GM20000 (cell line): ENCODE measurements at places on chromosomes 13 and 19.

GRCh38 chr13:49371943-49372613 lies 71.8 kb downstream of the CAB39L start:
- DNase-seq: no peak

GRCh38 chr19:36196249-36196648 lies 18.2 kb downstream of the ZNF565 start:
- DNase-seq: no peak

DNA sequence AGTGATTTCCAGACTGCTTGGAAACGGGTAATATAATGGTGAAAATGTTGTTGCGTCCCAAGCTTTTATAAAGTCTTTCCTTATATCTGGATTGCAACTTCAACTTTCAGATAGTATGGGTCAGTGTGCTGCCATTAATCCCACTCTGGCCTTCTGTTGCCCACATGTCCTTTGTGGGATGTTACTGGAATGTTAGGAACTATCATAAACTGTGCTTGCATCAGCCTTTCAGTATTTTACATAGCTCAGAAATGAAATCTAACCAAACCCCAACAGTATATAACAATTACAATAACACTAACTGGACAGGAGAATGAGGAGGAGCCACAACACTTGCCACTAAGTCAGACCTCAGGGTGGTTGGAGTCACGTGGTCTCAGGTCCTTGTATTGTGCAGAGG lies 78.9 kb downstream of the LNX2 start:
- no peak for DNase-seq

GRCh38 chr13:106899442-106899841 lies 331.5 kb upstream of the ARGLU1 start:
- DNase-seq: no peak

GRCh38 chr19:29006057-29006735 lies 206.8 kb downstream of the UQCRFS1 start:
- DNase-seq: no peak

GRCh38 chr19:43820098-43820883 lies 6.8 kb upstream of the ZNF283 start:
- no peak for DNase-seq

GRCh38 chr13:71772361-71772760 lies 94.6 kb downstream of the DACH1 start:
- no peak for DNase-seq

DNA sequence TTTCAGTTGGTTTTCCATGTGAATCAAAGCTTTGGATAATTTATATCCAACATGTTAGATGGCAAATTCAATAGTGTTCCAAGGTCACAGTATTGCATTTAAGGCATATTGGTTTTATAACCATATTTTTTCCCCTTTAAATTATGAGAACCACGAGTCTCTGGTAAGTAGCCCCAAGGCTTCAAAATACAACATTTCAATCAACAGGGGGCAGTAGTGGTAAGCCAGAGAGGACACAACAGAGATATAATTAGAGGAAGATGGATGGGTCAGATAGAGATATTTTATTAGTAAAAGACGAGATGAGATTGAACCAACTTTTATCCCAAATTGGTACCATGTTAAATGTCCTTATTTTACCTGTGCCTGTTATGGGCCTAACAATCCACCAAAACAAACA lies 53.1 kb downstream of the KL start:
- DNase-seq: peak; percentile 25

GRCh38 chr19:2686360-2686759 lies 16.1 kb downstream of the GNG7 start:
- no peak for DNase-seq

DNA sequence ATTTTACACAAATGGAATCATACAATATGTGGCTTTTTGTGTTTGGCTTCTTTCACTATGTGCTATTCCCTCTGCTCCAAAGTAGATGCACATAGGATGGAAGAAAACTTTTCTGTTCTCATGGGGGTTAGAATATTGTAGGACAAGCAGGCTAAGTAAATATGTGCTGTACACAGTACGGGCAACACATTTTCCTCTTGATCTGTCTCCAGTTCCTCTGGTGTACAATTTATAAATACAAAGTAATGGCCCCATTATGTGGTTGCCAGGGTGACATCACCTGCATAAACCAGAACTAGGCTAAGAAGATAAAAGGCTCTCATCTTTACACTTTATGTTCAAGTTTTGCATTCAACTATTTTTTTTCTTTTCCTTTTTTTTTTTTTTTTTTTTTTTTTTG lies 41.0 kb upstream of the SOX21 start:
- no peak for DNase-seq

DNA sequence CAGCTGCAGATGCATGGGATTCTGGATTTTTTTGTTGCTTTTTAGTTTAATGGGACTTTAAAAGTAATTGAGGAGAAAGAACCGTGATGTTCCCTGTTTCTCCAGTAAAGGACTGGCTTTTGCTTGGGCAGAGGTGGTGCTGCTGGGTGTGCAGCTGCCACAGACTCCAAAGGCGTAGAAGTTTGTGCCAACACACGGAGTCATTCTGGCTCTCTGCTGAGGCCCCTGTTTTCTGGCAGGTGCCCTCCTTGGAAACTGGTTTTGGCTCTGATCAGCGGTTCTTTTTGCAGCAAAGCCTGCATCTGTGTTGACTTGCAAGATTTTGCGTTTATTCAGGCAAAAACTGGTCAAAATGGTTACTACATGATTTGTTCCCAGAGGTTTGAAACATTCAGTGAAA lies 16.0 kb upstream of the QTRT1 start:
- no peak for DNase-seq

DNA sequence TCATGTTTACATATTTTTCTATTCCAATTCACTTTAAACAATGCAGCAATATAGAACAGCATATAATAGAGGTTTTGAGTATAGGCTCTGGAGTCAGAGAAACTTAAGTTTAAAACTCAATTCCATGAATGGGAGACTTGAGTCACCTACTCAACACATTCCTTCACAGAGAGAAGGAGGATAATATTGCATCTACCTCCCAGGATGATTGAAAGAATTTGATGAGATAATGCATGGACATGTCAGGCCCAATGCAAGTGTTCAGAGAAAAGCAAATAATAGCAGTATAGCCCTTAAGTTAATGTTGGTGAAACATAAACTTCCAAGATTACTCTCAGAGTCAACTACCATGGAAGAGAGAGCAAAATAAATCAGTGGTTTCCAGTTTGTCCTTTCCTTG lies 170.2 kb downstream of the DCLK1 start:
- no peak for DNase-seq

- no peak for DNase-seq
Measured at GRCh38 chr13:33263976-33264619, 21.5 kb downstream of the STARD13 start.

GRCh38 chr19:33785795-33786194 lies 10.9 kb upstream of the KCTD15 start:
- DNase-seq: no peak

DNA sequence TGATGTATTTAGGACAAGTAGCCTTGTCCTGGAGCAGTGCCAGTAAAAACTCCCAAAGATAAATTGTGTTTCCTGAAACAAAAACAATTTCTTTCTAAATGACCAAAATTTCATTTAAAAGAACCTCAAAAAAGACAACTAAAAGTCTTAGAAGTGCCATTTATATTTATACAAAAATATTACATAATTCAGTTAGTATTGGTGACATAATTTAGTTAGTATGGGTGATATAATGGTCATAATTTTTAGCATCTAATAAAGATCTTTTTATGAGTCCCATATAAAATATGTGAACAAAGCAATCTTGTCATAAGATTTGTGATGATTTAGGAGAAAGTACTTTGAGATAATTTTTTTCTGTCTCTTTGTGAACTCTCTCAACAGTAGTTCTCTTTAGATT lies 76.0 kb downstream of the ELF1 start:
- no peak for DNase-seq

- no peak for DNase-seq
Measured at GRCh38 chr13:101706651-101707050, 254.2 kb downstream of the ITGBL1 start.

DNA sequence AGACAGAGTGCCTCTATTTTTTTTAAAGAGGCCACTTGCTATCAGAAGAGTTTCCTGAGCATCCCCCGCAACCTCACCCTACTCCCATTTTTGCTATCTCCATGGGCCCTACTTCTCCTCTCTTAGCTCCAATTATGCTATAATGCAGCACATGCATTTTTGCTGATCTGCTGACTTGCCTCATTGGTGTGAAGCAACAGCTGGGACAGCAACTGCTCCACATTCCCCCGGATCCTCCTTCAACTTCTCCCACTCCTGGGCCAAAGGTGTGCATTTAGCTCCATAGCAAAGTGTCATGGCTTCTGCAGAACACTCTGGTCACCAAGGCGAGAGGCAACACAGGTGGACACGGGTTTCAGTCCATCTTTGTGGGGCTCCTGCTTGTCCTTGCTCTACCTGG lies 56.7 kb upstream of the USP29 start:
- no peak for DNase-seq

DNA sequence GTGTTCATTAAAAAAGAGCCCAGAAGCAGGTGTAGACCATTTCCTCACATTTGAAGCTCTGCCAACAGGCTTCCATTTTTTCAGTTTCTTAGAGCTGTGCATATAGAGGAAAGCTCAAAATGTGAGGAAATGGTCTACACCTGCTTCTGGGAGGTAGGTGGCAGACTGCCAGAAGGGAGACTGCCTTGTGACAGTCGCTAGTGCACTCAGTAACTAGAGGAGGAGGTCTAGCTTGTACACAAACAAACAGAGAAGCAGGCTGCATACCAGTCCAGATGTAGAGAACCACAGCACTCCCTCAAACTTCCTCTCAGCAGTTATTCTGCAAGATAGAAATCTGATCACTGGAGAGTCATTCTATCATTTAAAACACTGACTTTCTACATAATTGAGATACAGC lies 800.2 kb downstream of the EFNB2 start:
- no peak for DNase-seq

DNA sequence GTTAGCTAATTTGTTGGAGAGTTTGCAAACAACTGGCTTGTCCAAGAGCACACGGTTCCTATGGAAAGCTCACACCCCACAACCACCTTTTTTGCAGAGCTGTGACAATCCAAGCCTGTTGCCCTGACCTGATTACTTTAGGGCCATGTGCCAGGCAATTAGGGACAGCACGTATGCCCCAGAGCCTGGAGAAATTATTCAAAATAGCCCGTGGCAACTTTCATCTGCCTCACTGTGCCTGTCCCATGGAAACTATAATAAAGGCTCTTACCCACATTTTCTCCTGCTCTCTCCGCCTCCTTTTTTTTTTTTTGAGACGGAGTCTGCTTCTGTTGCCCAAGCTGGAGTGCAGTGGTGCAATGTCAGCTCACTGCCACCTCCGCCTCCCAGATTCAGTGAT lies 18.6 kb upstream of the FBN3 start:
- no peak for DNase-seq

DNA sequence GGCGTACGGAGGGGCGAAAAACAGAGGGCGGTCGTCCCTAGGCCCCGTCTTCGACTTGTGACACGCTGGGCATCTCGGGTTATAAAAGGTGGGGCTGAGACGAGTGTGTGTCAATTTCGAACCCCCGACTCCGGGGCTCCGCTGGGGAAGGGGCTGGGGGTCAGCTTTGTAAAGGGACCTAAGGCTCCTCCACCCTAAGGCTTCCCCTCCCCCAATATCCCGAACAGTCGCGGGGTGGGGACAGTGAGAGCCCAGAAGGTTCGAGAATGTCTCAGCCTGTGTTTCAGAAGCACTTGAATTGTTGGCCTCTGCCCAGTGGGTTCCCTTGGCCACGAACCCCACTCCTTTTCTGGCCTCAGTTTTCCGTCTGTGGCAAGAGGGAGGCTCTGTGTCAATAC lies 450 bp downstream of the SELENOW start:
- DNase-seq: no peak

- no peak for DNase-seq
Measured at GRCh38 chr19:47512948-47513319, 1.9 kb downstream of the NAPA start.

GRCh38 chr13:95470574-95471366 lies 81.8 kb upstream of the CLDN10 start:
- DNase-seq: no peak

DNA sequence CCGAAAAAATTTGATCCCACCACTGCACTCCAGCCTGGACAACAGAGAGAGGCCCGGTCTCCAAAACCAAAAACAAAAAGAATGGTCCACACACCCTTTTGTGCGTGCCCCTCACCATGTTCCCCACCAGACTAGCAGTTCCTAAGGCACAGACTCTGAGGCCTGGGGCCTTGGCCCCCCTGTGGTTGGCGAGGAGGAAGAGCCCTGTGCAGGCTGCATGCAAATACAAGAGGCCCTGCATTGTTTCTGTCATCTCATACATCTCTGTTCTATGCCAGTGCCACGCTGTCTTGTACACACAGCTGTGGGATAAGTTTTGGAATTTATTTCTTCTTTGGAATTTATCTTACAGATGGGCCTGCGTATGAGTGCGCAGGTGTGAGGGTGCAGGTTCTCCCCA lies 4.7 kb upstream of the YJEFN3 start:
- DNase-seq: no peak

DNA sequence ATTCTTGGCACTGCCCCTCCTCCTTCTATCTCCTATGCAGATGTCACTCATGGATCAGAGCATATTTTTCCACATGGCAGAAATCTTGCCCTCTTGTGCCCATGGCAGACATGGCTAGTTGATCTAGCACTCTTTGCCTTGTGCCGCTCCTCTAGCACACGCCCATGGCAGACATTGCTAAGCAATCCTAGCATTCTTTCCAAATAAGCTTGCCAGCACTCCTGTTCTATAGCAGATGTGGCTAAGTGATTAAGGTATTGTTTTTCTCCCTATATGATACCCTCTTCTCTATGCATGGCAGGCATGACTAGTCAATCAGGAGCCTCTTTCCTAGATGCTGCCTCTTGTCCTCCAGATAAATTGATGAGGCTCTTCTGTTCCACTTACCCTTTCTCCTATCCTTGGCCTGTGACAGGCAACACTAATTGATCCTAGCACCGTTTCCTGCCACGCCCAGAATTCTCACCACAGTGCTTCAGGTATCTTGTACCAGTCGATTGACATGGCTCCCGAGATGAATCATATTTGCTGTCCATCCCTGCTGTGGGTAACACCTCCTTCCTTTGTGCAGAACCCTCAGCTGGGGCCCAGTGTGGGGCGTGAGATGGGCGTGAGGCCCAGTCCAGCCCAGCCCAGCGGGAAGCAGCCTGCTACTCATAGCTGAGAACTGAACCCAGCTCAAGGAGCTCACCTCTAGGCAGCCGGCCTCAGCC lies 26.9 kb downstream of the TMED1 start:
- no peak for DNase-seq

DNA sequence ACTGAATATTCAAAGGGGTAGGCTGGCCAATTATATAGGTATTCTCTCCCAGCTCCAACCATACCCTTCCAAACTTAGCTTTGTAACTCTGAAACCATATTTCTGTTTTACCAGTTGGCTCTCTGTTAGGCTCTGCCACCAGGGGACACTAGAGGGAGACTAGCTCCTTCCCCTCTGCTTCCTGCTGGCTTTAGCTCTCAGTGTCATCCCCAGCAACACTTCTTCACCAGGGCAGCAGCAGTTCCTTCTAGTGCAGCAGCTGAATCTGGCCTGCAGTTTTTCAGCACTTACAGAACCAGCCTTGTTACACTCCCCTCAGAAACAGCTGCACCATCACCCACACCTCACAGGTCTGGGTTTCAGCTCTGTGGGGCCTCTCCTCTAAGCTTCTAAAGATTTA lies 51.0 kb upstream of the DOCK9 start:
- peak; percentile 23 for DNase-seq
